ENCODE measurements at places on chromosomes 13 and 19.

GRCh38 chr19:41862445-41862986 is 2.5 kb downstream of the RPS19 start:
- no peak for DNase-seq

DNA sequence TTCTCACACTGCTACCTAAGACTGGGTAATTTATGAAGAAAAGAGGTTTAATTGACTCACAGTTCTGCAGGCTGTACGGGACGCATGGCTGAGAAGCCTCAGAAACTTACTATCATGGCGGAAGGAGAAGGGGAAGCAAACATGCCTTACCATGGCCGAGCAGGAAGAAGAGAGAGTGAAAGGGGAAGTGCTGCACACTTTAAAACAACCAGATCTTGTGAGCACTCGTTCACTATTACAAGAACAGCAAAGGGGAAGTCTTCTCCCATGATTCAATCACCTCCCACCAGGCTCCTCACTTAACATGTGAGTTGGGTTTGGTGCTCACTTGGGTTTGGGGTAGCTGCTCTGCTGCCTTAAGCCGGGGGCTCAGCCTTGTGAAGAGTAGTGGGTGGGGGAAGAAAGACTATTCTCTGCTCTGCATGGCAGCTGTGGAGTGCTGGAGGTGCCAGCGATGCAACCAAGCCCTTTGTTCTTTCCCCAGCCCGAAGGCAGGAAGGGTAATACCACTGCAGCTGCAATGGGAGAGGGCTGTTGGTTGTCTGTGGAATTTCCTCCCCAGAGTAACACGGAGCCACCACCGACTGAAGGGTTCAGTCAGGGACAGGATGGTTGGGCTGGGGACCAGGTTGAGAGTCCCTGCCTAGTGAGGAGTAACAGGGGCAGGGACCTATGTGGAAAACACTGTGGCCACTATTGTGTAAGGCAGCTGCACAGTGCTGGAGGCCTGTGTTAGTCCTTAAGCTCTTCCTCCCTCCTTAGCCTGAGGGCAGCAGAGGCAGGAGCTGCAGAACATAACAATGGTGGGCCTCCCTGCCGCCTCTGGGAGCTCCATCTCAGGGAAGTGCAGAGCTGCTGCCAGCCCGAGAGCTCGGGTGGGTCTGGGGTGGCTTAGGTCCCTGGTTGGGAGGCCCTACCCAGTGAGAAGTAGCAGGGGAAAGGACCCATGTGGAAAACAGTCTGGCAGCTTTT is 1262.5 kb downstream of the EFNB2 start:
- DNase-seq = no peak

- no peak for DNase-seq
Observed at GRCh38 chr13:100040196-100040595, 48.7 kb upstream of the PCCA start.

GRCh38 chr19:48539503-48540096 is 12.4 kb upstream of the SULT2B1 start:
- no peak for DNase-seq

GRCh38 chr13:46992383-46992952 is 95.6 kb upstream of the HTR2A start:
- DNase-seq = no peak

- DNase-seq = no peak
Observed at GRCh38 chr13:34401696-34402095, 540.4 kb upstream of the NBEA start.

- no peak for DNase-seq
Observed at GRCh38 chr13:83845106-83845505, 37.2 kb downstream of the SLITRK1 start.

DNA sequence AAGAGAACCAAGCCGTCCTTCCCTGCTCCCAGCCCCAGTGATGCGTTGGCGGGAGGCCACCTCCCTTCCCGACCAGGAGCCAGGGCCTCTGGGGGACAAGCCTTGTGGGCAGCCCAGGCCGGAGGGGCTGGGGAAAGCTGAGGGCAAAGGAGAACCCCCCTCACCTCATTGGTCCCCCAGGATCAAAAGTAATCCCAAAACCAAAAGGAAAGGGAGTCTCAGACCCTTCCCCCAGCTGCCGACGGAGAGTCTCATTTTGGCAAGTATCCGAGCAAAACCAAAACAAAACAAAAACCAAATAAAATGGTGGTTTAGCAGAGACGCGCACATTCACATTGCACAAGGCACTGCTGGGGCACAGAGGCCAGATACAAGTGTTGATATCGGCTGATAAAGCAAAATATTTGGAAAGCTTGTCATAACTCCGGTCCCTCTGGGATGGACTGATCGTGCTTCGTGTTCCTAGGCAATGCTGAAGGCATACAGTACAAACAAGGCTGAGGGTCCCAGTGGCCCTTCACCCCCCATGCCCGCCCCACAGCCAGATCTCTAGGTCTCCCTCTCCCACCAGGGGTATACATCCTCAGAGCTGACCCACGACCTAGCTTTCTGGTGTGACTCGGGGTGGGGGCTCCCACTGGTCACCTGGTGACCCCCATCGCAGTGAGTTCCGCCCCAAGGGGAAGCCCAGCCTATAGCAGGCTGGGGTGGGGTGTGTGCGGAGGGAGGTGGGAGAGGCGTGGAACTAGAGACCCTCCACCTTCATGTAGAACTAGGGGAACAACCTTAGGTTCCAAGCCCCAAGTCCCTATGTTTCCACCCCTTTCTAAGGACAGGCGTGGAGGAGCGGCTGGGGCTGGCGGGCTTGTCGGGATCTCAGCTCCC is 2.1 kb downstream of the CEBPA start:
- DNase-seq = no peak

- no peak for DNase-seq
Observed at GRCh38 chr13:100789968-100790367, 115.4 kb upstream of the TMTC4 start.

DNA sequence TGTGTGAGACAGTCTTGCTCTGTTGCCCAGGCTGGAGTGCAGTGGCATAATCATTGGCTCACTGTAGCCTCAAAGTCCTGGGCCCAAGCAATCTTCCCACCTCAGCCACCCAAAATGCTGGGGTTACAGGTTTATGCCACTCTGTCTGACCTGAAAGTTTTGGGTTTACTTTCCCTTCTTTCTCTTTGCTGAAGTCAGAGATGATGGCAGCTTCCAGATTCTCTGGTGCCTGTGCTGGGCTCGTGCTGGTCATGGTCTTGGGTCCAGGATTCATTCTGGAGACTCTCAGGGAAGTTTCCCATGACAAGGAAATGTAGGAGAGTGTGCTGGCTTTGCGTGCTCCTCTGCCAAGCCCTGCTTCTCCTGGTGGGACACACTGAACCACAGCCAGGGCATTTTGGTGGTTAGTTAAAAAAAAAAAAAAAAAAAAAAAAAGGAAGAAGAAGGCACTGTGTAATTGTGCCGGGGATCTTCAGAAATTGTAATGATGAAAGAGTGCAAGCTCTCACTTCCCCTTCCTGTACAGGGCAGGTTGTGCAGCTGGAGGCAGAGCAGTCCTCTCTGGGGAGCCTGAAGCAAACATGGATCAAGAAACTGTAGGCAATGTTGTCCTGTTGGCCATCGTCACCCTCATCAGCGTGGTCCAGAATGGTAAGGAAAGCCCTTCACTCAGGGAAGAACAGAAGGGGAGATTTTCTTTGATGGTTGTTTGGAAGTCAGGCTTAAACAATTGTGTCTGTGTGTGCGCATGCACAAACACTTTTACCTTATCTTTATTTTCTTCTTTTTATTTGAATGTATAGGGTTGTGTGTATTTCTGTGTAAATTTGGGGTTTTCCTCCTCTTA is at the start of gene ALOX5AP:
ALOX5AP (plus strand) TSS at position 519 of the 847 bp plus-strand sequence; CDS start at position 582, 63 bp downstream.
- no peak for DNase-seq

GRCh38 chr19:16919496-16919895 is 30.7 kb downstream of the F2RL3 start:
- DNase-seq = no peak

DNA sequence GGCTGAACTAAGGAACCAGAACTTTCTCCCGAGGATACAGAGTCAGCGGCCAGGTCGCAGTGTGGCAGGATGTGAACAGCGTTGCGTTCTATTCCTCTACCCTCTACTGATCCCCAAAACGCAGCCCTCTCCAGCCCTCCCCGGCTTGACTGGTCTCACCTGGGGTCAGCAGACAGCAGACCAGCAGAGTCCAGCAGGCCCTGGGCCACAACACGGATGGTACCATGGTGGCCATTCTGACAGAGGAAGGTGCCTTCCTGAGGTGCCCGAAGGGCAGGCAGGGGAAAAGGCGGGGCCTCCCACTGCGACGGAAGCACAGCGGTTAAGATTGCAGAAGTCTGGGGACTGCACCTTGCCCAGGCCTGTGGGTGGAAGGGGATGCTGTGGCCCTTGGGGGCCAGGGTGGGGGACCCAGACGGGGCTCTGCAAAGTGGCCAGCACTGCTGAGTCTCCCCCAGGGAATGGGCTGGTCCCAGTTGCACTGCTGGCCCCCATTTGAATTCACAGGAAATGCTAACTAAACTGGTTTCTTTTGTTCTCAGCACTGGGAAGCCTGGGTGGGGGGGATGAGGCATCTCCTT is at the start of gene ICAM3:
ICAM3 (minus strand) TSS at position 245 of the 581 bp plus-strand sequence; CDS start at position 235, 10 bp downstream.
- DNase-seq = no peak

GRCh38 chr13:30696278-30697176 is 38.8 kb upstream of the ALOX5AP start:
- no peak for DNase-seq

GRCh38 chr13:97327086-97327485 is 105.0 kb downstream of the MBNL2 start:
- DNase-seq = no peak

DNA sequence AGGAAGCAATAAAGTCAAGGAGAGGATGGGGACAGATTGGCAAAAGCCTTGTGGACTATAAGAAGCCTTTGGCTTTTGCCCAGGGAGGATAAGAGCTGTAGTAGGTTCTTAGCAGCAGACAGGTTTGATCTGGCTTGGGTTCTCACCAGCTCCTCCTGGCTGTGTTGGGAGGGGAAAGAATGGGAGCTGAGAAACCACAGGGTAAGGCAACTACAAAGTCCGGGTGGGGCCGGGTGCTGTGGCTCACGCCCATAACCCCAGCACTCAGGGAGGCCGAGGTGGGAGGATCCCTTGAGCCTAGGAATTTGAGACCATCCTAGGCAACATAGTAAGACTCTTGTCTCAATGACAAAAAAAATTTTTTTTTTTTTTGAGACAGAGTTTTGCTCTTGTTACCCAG is 20.6 kb downstream of the NECTIN2 start:
- no peak for DNase-seq

DNA sequence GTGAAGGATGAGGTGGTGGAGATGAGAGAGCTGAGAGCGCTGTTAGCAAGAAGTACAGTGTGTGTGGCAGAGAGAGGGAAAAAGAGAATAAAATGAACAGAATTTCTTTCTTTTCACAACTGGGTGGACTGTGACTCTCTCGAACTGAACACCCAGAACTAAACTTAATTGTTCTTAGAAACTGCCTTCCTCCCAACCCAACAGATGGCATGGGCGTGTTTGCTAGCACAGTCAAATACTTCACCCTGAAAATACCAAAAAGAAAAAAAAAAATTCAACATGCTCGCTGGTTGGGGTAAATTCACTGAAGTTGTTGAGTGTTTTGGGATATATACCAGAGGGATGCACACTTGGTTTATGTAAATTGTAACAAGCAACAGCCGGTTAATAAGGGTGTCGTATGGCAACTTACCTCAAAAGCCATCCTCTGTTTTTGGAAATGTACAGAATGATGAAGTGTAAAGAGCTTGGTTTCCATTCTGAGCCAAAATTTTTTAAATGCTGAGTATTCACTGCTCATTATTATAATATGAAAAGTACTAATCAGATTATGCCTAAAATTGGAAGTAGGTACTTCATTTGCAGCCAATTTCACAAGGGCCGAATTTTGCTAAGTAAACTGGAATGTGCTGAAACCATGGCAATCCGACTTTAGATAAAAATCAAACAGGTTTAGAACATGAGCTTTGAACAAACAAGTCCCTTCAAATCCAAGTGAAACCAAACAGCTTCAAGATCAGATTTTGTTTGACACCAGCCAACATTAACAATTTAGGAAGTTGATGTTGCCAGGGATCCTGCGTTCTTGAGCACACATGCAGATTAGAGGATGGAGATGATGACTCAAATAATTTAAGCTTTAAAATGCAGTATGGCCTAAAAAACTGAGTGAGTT is 115.8 kb downstream of the ZIC5 start:
- DNase-seq = no peak

DNA sequence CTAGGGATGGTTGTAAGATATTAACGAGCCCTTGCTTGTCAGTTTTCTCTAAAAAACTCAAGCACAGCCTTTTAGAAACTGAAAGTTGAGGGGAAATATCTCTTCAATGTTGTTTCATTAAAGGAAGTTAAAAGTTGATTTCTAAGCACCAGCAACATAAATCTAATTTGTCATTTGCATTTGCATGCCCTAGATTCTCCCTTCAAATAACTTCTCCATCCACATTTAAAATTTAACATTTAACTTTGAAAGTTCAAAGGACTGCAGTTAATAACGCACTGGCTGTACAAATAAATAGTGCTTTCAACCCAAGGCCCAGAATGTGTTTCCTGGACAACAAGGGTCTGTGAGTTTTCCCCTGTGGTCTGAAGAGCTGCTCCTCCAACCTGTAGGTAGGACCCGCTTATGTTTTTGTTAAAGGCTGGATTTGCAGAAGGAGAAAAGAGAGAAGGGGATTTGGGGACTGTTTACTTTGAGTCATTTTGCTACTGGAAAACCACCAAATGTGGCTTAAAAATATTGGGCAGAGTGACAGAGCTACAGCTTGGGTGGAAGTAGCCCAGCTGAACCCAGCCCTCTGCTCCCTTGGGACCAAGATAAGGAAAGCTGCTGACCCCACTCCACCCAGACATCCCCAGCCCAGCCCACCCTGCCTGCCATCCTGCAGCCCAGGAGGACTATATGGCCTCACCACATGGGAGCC is 39.8 kb downstream of the TNFRSF19 start:
- DNase-seq = no peak
